ENCODE measurements at places on chromosomes 2 and 18.

- DNase-seq: no peak
Observed at GRCh38 chr2:9741110-9741509, 102.2 kb upstream of the TAF1B start.

DNA sequence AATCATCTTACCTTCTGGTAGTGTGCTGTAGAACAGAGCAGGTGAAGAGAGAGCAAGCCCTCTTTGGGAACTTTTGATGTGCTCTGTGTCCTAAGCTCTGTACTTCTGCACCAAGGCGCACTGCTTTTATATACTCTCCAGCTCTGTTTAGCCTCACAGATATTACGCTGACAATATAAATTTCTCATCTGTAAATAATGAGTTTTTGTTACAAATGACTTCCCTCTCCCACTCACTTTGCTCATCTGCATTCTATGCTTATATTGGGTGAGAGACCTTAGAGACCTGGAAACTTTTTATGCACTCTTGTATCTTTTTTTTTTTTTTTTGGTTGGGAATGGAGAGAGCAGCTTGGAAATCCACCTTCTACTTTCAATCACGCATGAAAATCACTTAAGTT, at the start of gene GCG:
Gene GCG, minus strand, starts transcription at position 101 of the 400 bp plus-strand sequence. CDS start 3,069 bp downstream, outside the sequence.
- no peak for DNase-seq

- no peak for DNase-seq
Observed at GRCh38 chr2:179263015-179263414, 1.6 kb downstream of the SESTD1 start.

GRCh38 chr2:60329225-60329624, 224.2 kb downstream of the BCL11A start:
- DNase-seq: no peak

DNA sequence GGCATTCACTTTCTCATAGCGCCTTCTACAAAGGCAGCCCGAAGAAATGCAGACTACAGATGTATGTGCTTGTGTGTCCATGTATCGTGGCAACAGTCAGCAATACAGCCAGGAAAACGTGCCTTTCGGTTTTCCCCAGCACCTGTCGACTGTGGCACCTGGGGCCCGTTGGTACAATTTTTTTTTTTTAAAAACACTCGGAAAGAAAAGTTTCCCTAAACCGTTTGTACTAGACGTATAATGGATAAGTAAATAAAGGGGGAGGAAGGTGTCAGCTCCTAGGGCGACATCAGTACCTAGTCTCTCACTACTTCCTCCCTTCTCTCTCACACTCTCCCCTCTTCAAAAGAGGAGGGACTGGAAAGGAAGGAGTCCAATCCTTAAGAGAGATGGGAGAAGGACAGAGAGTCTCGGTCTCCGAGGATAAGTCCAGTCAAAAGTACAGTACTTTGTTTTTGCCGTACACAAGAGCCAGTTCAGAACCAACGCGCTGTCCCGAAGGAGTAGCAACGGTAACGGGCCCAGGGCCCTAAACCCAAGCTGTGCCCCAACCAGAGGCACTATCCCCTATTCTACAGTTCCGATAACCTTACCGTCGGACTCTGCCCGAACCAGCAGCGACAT, 759 bp downstream of the PPP4R3B start:
- DNase-seq: no peak

GRCh38 chr2:84293791-84294380, 165.2 kb downstream of the SUCLG1 start:
- DNase-seq: no peak

DNA sequence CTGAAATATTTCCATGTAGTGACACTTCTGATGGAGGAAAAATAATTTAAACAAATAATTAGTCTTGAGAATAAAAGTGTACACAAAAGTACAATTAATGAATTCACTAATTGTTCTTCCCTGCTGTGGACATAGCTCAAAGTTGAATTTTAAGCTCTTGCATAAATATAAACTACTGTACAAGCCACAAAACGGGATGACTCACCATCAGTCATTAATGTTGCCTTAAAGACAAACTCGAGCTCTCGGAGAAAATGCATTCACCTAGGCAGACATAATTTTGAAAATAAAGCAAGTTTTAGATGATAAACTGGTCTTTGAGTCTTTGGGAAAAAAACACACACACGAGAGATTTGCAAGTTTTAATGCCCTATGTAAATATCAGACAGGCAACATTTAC, 436.4 kb downstream of the ZNF521 start:
- no peak for DNase-seq

DNA sequence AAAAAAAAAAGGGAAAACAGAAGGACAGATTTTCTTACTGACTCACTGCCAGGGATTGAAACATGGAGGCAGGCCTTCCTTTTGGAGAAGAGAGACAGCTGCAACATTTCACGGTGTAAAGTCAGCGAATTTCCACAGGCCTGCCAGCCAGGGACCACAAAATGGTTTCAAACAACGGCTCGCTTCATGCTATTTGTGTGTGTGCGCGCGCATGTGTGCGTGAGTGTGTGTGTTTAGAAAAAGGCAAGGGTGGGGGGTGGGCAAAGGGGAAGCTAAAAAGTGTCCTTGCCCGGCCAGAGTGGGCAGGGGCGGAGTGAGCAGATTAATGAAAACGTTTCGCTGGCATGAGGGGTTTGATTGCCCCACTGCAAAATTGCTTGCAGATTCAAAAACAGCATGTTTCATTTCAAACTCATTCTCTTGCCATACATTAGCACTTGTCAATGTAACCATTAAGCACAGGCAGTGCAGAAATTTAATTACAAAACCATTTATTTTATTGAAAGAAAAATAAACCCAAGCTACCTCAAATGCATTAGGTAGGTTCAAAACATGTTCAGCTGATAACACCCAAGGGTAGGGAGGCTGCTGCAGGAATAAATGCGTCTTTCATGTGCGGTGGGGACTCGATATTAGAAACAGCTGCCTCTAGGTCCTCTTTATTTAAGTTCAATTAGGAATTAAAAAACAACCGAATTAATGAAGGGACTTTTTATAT, 182.1 kb upstream of the SIX2 start:
- DNase-seq: no peak
